Breast epithelium (tissue), 4 donors: ENCODE measurements at places on chromosomes 4 and X. TPM values are rescaled to one million over a fixed set of nuclear protein-coding genes. Genes with fewer than 3 reads are reported as not detected.

DNA sequence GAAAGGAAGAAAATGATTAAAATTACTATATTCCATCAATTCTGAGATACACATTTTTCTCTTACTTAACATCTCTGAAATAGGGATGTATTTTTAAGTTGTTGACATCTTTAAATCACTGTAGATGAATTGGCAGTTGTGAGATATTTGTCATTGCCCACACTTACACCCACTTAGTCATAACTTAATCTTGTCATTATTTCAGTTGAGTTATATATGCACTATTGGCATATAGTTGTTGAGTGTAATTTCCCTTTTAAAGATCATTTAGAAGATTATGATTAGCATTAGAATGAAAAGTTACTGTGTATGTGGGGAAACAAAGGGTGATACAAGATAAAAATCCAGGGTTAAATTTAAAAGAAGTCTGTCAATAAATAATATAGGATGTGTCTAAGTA is 2.2 kb downstream of the AIMP1 start:
- no peak for DNase-seq

GRCh38 chr4:24877868-24878635 is 34.8 kb downstream of the CCDC149 start:
- DNase-seq = no peak

DNA sequence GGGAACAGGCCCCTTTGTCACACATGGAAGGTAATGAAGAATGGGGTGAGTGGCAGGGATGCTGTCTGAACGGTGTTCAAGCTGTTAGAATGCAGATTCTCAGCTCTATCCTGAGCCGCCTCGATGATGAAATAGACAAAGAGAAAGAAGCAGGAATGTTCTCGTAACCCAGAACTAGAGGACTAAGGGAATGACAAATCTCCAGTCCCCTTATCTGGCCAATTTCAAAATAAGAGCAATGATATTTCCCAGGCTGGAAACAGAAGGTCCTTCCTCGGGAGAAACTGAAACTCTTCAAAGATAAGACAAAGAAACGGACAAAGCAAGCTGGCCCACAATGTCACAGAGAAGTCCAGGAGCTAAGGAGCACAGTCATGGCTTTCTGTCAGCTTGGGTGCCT is 29.5 kb upstream of the MTNR1A start:
- no peak for DNase-seq

- DNase-seq = no peak
These were observed 274.7 kb upstream of the FGF13 start for GRCh38 chrX:138986235-138986634.

DNA sequence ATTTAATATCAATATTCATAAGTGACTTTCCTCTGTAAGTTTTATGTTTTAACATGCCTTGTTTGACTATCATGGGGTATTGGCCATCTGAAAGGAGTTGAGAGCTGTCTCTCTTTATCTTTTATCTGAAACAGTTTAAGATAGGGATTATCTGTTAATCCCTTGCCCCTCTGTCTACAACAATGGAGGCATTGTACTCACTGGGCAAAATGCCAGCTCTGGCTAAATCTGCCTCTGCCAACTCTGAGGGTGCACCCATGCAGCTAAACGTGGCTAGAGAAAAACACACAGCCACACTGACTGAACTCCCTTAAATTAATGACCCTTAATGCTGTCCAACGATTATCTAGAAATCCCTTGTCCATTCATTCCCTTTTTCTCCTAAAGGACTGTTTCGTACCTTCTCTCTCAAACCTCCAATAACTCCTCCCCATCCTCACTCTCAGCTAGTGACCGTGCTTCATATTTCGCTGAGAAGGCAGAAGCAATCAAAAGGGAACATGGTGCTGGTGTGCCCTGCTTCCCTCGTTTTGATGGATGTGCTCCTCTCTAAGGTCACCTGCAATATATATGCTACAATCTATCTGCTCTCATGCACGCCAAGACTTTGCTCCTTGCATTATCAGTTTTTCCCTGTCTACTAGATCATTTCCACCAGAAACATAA is 10.3 kb downstream of the PHKA2 start:
- DNase-seq = no peak

GRCh38 chr4:152117933-152118507 is 357.2 kb upstream of the GATB start:
- no peak for DNase-seq

DNA sequence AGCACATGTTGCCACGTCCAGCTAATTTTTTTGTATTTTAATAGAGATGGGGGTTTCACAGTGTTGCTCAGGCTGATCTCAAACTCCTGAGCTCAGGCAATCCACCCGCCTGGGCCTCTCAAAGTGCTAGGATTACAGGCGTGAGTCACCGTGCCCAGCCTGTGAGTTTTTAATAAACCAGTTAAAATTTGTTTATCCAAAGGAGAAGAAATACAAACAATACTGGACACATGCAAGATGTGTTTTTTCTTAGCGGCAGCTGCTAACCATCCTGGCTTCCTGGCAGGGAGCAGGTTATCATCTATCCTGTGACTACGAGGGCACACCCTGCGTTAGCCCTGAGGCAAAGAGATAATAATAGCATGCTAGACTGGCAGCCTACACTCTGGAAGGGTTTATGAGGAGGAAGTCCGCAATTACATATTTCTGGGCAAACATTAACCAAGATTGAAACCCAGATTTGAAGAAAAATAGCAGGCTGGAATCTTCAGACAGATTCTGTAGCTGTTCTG is 191.4 kb downstream of the SPRY1 start:
- no peak for DNase-seq

- DNase-seq = no peak
These were observed 43.7 kb downstream of the TMPRSS11E start for GRCh38 chr4:68490826-68491457.

DNA sequence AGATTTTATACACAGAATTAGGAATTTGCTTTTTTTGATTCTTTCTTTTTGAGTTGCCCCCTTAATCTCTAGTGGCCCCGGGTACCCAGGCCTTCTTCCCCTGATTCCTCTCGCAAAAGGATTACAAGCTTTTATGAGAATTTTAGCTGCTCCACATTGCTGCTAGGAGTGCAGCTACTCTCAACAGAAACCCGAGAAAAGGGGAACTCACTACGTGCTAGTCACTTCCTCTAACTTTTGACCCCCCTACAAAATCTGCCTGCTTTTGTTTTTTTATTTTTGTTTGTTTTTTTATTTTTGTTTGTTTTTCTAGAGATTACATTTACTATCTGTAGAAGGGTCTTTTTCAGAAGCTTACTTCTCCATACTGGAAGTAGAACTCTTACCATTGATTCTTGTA is 64.1 kb downstream of the ZNF81 start:
- no peak for DNase-seq

- DNase-seq = no peak
These were observed 142.5 kb downstream of the PPARGC1A start for GRCh38 chr4:23747281-23747735.

DNA sequence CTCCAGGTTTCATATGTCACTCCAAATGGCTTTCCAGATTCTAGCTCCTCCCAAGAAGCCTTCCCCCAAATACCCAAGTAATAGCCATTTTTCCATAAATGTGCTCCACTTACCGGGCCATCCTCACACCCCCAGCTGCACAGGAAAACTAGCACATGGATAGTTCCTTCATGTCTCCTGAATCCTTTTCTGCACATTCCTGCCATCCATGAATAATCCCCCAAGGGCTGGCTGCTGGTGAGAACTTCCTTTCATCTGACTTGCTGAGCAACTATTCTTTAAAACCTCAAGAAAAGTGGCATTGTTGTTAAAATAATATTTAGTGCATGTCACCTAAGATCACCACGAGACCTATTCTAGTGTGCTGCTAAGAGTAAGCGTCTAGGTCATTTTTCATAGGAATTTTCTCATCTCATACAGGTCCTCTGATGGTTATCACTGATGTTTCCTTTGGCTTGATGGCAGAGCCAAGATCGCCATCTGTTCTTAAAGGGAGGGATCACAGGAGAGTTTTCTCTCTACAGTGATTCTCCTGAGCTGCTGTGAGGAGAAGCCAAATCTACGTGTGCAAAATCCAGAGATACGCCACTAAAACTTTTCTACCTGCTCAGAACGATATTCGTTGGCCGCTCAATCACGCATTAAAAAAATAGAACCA is 71.3 kb downstream of the MAP3K15 start:
- no peak for DNase-seq

DNA sequence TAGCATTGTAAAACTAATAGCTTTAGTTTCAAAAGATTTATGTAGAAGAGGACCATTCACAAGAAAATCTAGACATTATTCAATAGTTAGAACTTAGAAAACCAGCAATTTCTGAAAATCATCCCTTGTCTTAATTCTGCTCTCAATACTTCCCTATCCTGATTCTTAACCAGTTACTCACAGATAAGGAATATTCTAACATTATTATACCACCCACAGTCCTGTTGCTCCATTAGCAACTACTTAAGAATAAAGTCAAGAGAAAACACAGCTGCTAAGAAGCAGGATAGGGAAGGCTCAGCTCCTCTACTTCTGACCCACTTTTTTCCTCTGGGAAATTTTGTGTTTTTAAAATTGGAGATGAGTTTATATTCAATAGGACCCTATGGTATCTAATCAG is 47.7 kb downstream of the PHKA1 start:
- no peak for DNase-seq

GRCh38 chr4:127776620-127777019 is 5.5 kb upstream of the HSPA4L start:
- DNase-seq = no peak

DNA sequence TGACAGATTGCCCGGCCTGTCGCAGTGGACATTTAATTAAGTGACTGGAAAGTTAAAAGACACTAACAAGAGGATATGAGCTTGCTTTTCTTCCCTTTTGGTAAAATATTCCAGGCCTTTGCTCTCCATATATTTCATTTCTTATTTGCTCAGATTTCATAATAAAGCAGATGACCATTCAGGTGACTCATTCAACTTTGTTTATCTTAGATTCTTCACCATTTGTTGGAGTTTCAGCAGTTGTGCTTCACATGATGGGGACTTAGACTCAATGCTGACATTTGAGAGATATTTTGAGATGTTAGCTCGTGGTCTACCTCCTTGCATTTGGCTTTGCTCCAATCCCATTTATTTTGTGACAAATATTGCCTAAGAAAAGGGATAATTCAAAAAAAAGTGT is 312.2 kb downstream of the ARHGAP24 start:
- no peak for DNase-seq

DNA sequence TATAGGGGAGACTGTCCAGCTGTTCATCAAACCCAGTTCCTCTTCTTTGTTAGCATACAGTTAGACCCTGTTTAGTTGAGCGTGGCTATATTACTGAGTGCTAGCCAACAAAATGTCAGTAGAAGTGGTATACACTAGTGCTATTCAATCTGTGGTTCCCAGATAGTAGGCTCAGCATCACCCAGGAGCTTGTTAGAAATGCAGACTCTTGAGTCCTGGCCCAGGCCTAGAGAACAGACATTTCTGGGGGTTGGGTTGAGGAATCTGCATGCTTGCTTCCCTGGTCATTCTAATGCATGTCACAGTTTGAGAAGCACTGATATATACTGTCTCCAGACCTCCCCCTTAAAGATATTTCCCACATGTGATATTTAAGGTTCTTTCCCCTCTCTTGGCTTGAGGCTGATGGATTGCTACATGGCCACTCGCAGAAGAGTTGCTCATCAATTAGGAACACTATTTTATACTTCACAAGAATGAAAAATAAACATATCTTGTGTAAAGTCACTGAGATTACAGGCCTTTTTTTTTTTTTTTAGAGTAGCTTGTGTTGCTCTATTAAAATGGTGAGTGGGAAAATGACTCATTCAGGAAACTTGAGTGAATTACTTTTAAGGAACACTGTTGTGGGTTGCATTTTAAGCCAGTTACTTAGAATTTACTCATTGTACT is 289.0 kb downstream of the STIM2 start:
- no peak for DNase-seq

DNA sequence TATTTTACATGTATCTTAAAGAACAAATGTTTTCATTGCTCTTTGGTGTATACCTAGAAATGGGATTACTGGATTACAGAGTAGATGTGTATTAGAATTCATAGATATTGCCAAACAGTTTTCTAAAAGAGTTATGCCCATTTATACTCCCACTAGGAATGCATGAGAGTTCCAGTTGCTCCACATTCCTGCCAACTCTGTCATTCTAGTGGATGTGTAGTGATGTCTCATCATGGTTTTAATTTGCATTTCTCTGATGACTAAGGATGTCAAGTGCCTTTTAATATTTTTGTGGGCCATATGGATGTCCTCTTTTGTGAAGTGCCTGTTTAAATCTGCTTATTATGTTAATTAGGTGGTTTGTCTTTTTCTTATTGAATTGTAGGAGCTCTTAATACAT is 65.6 kb upstream of the BMP2K start:
- no peak for DNase-seq

DNA sequence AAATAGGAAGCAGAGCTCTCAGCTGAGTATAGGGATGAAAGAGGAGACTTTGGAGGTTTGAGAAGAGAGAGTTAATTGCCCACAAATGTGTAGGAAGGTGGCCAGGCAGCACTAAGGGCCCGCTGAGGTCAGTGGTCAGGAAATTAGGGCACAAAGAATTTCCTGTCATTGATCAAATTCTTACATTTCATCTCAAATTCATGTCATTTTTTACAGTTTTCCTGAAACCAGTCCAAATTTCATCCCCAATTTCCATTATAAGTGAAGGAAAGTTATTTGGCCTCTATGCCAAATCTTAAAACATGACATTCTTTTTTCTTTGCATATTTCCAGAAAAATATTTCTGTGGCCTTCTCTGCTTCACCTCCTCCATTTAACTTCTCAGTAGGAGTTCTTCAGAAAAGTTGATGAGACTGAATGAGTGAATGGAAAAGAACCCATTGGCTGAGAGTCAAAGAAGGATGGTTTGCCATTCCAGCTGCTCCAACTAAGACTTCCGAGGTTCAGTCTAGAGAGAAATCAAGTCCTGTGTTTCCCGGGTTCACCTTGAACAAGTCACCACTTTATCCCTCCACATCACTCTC is 68.7 kb upstream of the SPRY1 start:
- no peak for DNase-seq

GRCh38 chrX:134244043-134244442 is 7.1 kb downstream of the CCDC160 start:
- DNase-seq = no peak

GRCh38 chr4:99642725-99643489 is 14.7 kb downstream of the C4orf54 start:
- DNase-seq = no peak

The ZCCHC18 gene
- 0.59 TPM for total RNA-seq

The MAGEA4 gene
- total RNA-seq = not detected

The PLXNB3 gene
- 13.4 TPM for total RNA-seq

The PLP1 gene
- 1.3 TPM for total RNA-seq

The ITGB1BP2 gene
- total RNA-seq = 1.0 TPM

The CENPU gene
- 4.3 TPM for total RNA-seq

The RAB9B gene
- total RNA-seq = 3.4 TPM

The CTAG2 gene
- not detected for total RNA-seq

The RPS6KA3 gene
- 37.0 TPM for total RNA-seq

The CXCL10 gene
- 1.2 TPM for total RNA-seq

The CT45A10 gene
- total RNA-seq = not detected

The MAP3K15 gene
- total RNA-seq = not detected

The CAMK2D gene
- total RNA-seq = 47.7 TPM

The LONRF3 gene
- total RNA-seq = 15.1 TPM

The CCDC110 gene
- 4.1 TPM for total RNA-seq

The SPATA4 gene
- 0.66 TPM for total RNA-seq
